ENCODE measurements at places on chromosomes 16 and 17.
A peak's percentile ranks its signal among the peaks of the same experiment; 100 is the strongest.

- DNase-seq = peak; percentile 57
Measured at GRCh38 chr16:2500918-2501750, 12.6 kb upstream of the ATP6V0C start.

DNA sequence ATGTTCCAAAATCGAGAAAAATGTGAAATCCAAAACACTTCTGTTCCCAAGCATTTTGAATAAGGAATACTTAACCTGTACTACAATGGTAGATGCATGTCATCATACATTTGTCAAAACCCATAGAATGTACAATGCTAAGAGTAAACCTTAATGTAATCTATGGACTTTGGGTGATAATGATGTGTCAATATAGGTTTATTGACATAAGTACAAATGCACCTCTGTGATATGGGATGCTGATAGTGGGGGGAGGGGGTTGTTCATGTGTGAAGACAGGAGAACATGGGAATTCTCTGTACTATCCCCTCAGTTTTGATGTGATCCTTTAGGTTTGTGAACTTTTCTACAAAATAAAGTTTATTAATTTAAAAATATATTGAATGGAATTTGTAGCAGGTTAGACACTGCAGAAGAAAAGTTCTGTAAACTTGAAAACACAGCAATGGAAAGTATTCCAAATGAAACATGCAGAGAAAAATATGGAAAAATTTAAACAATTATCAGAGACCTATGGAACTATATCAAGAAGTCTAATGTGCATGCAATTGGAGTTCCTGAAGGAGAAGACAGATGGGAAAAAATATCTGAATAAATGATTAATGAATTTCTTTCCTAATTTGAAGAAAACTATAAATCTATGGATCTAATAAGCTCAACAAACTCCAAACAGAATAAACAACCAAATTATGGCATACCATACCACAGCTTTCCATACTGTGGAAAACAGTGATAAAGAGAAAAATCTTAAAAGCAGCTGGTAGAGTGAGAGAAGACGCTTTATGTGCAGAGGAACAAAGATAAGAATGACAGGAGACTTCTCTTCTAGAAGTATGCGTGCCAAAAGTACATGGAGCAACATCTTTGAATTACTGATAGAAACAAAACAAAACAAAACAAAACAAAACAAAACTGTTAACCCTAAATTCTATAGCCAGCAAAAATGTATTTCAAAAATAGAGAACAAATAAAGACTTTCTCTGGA is 34.7 kb upstream of the MSI2 start:
- DNase-seq = no peak

DNA sequence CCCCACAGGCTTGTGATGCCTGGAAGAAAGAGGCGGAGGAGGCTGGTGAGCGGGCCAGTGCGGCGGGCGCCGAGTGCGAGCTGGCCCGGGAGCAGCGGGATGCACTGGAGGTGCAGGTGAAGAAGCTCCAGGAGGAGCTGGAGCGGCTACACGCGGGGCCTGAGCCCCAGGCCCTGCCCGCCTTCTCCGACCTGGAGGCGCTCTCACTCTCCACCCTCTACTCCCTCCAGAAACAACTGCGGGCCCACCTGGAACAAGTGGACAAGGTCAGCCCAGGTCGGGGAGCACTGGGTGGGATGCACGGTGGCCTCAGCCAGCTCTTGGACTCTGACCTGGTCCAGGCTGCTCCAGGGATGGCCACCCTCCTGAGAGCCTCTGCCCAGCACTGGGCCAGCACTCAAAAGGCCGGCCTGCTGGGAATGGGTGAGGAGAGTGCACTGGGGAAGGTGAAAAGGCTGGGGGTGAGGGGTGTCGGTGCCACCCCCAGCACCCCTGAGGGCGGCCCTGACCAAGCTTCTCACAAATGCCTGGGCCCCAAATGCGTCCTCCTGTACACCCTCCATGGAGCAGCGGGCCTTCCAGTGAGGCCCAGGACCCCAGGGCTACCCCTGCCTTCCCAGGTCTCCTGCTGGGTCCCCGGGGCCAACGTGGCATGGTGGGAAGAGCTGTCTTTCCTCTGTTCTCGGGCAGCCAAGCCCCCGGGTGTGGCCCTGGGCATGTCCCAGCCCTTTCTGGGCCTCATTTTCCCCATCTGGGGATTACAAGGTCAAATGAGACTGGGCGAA is 20.8 kb downstream of the UNC13D start:
- DNase-seq = no peak

DNA sequence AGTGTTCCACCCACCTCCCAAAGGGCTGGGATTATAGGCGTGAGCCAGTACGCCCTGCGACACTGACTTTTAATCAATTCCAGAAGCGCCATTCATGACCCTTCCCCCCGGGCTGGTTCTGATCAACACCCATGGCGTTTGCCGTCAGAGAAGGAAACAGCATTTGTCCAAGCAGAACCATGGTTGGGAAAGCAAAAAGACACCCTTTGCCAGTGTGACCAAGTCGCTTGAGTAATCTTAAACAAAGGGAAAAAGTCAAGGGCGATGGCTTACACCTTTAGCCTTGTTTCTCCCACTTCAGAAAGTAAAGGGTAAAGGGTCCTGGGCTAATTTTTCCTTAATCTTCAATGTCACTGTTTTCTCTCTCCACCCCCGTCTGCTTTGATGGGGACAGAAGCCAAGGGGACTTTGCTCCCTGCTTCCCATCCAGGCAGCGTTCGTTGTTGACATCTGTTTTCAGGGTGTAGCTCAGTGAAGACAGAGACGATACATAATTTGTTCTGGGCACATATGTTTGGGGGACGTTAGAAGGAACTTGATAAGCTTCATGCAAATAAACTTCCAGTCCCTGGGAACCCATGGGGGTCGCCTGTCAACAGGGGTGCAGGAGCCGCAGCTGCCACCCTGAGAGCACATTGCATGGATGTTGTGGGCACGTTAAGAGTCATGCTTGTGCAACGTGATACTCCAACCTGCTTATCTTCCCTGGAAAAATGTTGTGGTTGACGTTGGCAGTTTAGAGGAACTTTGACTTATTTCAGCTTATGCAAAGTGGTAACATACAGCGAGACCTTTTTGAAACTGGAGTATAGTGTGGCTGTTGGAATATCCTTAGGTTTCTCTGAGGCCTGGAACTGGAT is 50.6 kb upstream of the TANGO6 start:
- DNase-seq = peak; percentile 54

DNA sequence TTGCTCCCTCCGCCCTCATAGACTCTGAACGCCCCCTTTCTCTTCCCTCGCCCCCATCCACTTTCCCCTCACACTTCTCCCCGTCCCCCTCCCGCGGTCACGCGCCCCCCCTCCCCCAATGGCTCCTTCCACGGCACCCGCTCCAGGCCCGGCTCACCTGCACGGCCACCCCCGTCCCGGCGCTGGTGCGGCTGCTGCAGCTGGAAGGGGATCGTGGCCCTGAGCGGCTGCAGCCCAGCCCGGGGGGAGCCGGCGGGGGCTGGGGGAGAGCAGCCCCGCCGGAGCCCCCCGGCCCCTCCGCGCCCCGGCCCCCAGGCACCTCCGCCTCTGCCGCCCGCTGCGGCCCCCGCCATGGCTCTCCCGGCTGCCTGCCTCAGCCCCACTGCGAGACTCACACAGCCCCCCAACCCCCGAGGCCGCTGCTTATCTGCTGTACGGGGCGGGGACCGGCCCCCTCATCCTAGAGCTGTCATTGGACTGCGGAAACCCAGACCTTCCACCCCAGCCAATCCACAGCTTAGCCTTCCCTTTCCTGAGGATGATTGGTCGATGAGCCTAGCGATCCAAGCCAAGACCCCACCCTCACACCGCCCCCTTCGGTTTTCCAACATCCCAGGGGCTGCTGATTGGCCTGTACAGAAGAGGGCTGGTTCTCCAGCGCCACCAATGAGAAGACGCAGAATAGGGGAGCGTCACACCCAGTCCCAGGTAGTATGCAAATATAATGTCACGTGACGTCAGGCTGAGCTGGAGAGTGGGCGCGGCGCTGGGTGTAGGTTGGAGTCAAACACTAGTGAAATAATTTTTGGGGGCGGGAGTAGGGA is at the start of gene FAM117A:
TSS of gene FAM117A (minus strand) at position 397 of the 824 bp plus-strand sequence. CDS start at position 353, 44 bp downstream.
- DNase-seq = peak; percentile 97

DNA sequence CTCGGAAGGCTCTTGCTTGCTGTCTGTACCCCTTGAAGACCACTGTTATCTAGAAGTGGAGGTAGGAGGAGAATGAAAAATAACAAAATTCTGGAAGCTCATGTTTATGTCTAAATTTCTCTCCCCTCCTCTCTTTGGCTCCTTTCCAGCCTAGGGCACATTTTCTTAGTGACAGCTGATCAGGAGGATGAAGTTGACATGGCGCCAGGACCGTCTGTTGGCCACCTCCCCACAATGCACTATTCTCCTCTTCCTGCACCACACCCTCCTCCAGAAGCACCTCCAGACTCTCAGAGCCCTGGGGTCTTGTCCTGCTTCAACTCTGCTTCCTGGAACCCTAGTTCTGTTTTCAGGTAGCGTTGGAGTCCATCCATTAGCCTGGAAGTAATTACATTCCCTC is 25.5 kb upstream of the SSTR2 start:
- DNase-seq = no peak

DNA sequence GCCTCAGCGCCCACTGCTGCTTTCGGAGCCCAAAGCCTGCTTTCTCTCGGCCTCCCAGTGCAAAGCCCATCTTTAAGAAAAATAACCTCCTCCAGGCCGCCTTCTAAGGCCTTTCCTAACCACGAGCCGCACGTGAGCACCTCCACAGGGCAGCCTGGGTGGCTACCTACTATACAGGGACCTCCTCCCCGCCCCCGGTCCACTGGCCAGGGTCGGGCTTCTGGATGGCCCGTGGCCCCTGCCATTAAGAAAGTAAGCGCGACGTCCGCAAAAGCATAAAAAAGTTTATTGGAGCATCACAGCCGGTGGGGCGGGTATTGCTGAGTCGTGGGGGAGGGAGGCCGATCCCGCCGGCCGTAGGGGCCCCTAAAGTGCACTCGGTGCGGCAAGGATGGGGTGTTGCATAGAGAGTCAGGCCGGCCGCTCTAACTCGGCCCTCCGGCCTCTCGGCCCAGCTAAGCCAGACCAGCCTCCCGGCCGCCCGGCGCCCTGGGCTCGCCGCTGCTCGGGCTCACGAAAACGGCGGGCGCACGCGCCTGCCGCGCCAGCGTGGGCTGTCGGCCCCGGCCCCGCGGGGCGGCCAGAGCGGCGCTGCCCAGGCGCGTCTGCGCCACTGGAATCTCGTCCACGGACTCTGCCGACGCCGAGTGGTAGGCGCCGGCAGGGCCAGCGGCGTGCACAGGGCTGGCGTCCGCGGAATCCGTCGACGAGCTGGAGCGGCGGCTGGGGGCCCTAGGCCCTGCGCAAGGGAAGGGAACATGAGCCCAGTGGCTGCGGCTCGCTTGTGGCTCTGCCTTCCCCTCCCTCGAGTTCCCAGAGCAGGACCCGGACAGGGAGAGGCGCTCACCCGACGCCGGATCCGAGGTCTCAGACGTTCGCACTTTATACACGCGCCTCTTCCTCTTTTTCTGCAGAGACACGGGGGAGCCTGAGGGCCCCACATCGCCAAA is 1.1 kb upstream of the TPPP3 start:
- DNase-seq = no peak

GRCh38 chr17:3846437-3847164 is 555 bp upstream of the NCBP3 start:
- DNase-seq = no peak

- DNase-seq = no peak
Measured at GRCh38 chr16:3036726-3037315, at the start of gene BICDL2. Gene BICDL2 (minus strand): TSS chr16:3036944. CDS start chr16:3035496, 1,448 bp downstream.

DNA sequence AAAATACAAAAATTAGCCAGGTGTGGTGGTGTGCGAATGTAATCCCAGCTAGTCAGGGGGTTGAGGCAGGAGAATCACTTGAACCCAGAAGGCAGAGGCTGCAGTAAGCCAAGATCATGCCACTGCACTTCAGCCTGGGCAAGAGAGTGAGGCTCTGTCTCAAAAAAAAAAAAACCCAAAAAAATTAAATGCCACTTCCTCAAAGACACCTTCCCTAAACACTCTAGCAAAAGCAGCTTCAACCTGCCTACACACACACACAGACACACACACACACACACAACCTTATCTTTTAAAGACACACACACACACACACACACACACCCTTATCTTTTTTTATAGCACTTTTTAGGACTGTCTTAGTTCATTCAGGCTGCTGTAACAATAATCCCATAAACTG is 201.7 kb upstream of the PSMD7 start:
- DNase-seq = no peak

- DNase-seq = peak; percentile 91
Measured at GRCh38 chr17:72502371-72503341, 381.8 kb downstream of the SOX9 start.

DNA sequence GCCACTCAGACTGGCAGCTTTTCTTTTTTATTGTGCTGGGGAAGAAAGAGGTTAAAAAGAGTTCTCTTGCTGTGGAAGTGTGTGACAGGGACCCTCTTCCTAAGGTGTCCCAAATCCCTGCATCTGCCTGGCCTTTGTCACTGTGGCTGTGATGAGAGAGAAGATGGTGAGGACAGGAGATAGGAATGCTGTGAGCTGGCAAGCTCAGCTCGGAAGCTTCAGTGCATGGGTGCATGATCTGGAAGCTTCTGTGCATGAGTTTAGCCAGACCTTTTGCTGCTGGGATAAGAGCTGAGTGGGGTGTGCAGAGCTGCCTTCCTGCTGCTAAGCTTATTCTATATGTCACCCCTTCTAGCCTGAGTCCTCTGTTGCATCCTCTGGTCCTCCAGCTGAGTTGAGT is 103.3 kb upstream of the CACNG3 start:
- no peak for DNase-seq

DNA sequence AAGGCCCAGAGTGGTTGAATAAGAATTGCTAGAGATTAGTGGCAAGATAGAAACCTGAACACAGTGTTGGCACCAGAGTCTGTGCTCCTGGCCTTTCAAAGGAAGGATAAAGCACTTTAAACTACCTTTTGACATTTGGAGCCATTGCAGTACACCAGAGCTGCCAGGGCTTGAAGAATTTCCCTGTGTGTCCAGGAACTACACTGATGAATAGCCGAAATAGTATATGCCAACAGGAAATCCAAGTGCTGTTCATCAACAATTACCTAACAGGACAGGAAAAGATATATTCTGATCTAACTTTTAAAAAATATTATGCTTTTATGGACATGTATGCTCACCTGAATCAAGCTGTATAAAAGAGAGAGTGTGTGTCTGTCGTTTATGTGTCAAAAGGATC is 5.1 kb downstream of the HEATR6 start:
- DNase-seq = no peak

DNA sequence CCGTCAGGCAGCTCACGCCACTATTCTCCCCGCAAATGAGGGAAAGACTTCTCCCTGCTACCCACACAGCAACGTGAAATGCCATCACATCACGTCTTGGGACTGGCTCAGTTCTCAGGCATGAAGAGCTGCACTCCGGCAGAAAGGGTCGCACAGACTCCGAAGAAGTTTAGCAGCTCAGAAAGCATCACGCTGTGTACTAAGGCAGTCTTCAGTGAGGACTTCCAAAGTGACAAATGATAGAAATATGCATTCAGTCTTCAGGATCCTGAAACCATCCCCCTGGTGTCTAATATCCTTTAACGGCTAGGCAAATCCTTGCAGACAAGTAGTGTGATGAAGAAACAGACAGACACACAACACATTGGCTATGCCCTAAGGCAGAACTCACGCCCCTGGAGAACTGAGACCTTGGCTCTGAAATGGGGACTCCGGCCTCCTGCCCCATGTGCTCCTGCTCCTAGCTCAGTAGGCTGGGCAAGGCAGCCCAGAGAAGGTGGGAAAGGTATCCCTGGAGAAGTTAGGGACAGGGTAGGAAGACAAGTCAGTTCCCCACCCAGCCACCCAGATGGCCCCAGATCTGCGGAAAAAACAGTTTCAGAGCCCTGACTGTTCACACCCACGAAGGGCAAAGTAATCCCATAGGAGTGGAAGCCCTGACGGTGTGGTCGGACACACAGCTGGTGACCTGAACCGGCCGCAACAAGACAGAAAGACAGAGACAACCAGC is 1.6 kb downstream of the XYLT1 start:
- peak; percentile 47 for DNase-seq

Data from RPMI7951 (cell line).